Cardiac atrium fibroblast (primary cell): ENCODE measurements at places on chromosomes 4 and X. TPM values are rescaled to one million over a fixed set of nuclear protein-coding genes. Genes with fewer than 3 reads are reported as not detected.

Gene ZMAT1
- not detected in 2 replicates for total RNA-seq

Gene NPNT
- total RNA-seq = 0.81 TPM in 1 of 2 replicates, not detected in the other

Gene TLR3
- 3.6 and 6.2 TPM in 2 replicates for total RNA-seq

Gene MAGEA11
- not detected in 2 replicates for total RNA-seq

Gene KDM5C
- total RNA-seq = 40.1 and 82.9 TPM in 2 replicates

Gene CENPE
- 2.2 and 4.7 TPM in 2 replicates for total RNA-seq

Gene RHOXF1
- not detected in 2 replicates for total RNA-seq

Gene PALLD
- total RNA-seq = 18.4 and 43.1 TPM in 2 replicates

Gene PSAPL1
- under 0.01 and 0.65 TPM in 2 replicates for total RNA-seq

Gene CNOT6L
- 8.3 and 11.7 TPM in 2 replicates for total RNA-seq

Gene SORBS2
- 27.4 and 40.6 TPM in 2 replicates for total RNA-seq

Gene EPGN
- total RNA-seq = 0.97 TPM in 1 of 2 replicates, not detected in the other

Gene TEC
- total RNA-seq = 0.16 TPM in 1 of 2 replicates, not detected in the other

Gene DMP1
- not detected in 2 replicates for total RNA-seq

Gene ARR3
- total RNA-seq = not detected in 2 replicates

Gene PCDH7
- 8.6 and 16.2 TPM in 2 replicates for total RNA-seq

Gene ZNF157
- not detected in 2 replicates for total RNA-seq

Gene CTAG2
- total RNA-seq = not detected in 2 replicates

Gene PDGFRA
- total RNA-seq = 240 and 418 TPM in 2 replicates

Gene BMP2K
- total RNA-seq = 15.7 and 24.3 TPM in 2 replicates
